RWPE1 (cell line): ENCODE measurements at places on chromosomes 12 and 14.

GRCh38 chr12:71195338-71195896 is 37.6 kb upstream of the TSPAN8 start:
- DNase-seq: no peak

DNA sequence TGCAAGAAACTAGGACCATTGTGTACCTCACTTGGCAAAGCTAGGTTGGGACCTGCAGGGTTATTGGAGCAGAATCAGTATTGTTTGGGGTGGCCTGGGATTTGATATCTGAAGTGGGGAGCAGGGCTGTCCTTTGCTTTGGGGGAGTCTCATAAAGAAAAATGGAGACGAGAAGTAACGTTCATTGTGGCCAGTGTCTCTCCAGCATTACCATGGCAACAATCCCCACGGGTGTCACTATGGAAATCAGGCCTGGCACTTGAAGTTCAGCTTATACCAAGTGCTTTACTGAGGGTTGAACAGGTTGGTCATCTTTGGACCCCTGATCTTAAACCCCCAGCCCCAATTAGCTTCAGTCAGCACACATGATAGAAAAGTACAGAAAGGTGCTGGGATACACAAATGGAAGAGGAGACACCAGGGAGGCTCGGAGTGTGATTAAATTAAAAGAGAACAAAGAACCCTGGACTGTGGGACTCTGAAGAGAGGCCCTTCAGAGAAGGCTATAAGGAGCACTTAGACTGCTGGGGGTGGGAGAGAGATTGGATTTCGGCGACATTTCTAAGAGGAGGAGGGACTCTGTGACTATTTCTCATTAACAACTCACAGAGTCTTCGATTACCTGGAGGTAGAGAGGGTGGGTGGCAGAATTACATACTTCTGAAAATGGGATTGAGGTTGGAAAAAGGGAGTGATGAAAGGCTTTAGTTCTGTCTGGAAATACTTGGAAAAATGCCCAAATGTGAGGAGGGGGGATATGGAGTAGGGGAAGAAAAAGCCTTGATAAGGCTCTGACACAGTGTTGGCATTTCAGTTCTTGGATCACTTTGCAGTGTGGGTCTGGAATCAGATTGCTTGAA is 3.7 kb downstream of the KIF5A start:
- DNase-seq: no peak

- DNase-seq: no peak
Measured at GRCh38 chr12:14621826-14622225, 54.1 kb upstream of the PLBD1 start.

DNA sequence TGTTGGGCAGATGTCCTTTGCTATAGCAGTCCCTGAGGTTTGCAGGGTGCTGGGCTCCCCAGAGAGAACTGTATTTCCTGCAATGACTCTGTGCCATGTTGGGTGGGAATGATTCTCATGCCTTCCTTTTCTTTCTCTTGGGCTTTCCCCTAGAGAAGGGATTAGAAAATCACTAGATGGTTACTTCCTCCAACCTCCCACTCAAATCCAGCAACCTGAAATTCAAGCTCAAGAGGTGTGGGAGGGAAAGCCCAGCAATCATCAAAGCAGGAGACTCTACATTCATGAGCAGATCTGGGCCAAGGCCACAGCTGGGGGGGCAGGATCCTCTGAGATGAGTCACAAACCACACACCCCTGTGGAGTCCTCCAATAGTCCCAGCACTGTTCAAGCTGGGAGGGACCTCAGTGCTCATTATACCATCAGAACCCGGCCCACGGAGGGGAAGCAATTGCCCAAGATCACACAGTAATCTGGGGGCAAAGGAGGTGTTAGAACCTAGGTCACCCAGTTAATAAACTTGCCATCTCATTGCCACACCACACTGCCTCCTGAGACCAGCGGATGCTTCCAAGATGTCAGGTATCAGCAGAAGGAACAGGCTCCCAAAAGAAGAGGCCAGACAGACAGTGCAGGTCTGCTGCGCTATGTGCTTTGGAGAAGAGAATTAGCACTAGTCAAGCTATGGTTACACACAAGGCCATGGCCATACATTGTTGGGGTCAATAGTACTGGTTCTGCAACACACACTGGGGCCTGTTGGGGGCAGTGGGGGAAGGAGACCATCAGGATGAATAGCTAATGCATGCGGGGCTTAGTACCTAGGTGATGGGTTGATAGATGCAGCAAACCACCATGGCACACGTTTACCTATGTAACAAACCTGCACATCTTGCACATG is 65.7 kb downstream of the TTC9 start:
- DNase-seq: peak; percentile 67

- no peak for DNase-seq
Measured at GRCh38 chr12:53816360-53817020, 64.7 kb upstream of the CISTR start.

- DNase-seq: no peak
Measured at GRCh38 chr12:69231479-69231878, 7.9 kb upstream of the CPSF6 start.

GRCh38 chr12:97967831-97968230 is 505.2 kb downstream of the RMST start:
- no peak for DNase-seq

DNA sequence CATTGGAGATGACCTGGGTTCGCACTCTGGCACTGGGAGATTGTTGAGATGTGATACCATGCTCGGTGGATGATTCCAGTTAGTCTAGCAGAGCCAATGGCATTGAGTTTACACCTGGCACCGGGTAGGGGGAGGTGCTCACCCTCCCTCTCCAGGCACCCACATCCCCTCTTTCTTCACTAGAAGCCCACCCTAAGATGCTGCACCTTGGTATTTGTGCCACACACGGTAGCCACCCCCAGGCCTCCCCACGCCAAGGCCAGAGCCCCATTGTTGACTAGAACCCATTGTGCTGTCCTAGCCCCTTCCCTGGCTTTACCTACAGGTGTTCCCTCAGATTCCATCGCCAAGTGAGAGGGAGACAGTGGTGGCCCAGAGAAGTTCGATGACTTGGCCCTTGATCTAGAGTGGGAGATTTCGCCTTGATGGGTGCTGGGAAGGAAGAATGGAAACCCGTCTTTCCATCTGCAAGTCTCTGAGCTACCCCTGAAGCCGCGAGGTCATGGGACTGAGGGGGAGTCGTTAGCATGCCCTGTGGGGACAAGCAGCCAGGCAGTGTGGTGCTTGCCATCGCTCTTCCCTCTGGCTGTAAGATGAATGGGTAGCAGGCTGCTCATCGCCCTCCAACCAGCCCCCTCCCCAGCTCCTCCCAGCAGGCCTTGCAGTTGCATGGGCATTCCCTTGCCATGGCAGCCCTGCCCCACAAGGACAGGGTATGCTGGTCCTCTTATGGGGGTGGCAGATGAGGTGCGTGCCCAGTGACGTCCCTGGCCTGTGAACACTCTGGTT is 8.7 kb downstream of the CCND2 start:
- no peak for DNase-seq

- DNase-seq: no peak
Measured at GRCh38 chr12:119235197-119235751, 56.5 kb downstream of the HSPB8 start.

- no peak for DNase-seq
Measured at GRCh38 chr14:29111554-29111953, 345.0 kb downstream of the FOXG1 start.

GRCh38 chr14:33127531-33127930 is 188.9 kb downstream of the NPAS3 start:
- DNase-seq: peak; percentile 13

DNA sequence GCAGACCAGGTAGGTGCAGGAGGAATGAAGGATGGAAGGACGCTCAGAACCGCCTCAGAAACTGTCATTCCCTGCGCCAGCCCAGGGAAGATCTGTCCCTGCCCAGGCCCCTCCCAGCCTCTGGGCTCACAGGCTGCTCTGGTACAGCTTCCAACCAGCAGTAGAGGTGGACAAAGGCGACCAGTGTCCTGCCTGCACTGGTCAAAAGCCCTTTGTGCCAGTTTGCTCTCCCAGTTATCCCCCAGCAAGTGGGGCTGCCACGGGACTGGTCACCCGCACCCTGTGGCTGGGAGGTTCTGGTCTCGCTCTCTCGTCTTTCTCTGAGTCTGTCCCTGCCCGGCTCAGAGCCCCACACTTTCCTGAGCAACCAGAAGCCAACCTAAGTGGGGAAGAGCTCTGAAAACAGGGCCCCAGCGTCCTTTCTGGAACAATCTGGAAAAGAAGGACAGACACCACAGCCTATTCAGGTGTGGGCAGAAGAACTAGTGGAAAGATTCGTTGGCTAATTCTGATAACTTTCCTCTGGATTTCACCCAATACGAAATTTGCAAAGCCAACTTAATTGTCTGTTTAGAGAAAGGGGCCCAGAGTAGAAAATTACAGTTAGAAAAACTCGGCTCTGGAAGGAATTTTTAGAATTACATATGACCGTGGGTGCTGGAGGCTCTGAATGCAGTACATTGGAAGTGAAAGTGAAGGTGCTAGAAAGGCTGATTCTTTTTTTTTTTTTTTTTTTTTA is 21.7 kb downstream of the SNRNP35 start:
- DNase-seq: no peak

GRCh38 chr14:22791301-22791700 is 23.9 kb downstream of the SLC7A7 start:
- peak; percentile 43 for DNase-seq

DNA sequence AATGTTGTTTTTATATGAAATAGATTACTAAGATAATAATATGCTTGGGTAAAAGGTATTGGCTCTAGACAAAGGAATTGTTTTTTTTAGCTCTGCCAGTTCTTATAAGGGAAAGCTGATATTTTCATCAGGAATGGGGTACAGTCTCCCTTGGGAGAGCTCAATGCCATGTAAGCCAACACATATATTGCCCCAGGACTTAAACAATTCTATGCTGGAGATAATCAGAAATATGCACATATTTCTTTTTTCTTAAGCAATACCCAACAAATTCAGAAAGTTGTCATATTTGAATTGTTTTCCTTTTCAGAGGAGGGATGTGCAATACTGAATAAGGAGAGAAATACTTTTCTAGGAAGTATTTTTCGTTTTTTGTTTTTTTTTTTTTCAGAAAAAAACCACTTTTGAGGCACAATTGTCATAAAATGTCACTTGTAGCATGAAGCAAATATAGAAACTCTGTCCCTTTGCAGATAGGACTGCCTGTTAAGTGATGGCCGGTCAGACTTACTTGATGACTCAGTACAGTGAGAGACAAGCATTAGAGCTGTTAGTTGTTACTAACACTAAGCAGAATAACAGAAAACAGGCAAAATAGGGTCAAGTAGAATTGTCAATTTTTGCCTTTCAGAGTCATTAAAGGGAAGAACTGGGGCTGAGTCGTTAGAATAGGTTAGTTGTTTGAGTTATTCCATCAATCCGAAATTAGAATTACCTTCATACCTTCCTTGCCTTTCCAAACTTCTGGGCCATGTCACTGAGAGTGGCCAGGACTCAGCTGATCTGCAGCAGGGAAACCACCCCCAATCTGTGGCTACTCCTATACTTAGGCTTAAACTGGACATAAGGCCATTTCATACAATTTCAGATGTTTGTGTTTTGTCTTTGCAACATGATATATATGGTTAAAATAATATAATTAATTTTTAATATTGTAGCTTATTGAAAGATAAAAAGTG is 168.1 kb downstream of the SLC38A4 start:
- DNase-seq: no peak

- no peak for DNase-seq
Measured at GRCh38 chr12:118870551-118870950, 110.8 kb upstream of the SRRM4 start.

- no peak for DNase-seq
Measured at GRCh38 chr12:49534731-49535278, 4.0 kb upstream of the KCNH3 start.

- peak; percentile 26 for DNase-seq
Measured at GRCh38 chr14:53670701-53671100, 285.9 kb downstream of the BMP4 start.

- no peak for DNase-seq
Measured at GRCh38 chr12:28424965-28425364, 234.7 kb downstream of the CCDC91 start.

GRCh38 chr14:24670594-24670993 is 36.6 kb upstream of the GZMB start:
- no peak for DNase-seq

GRCh38 chr12:86663716-86664115 is 407.5 kb upstream of the MGAT4C start:
- DNase-seq: no peak

GRCh38 chr12:128808651-128809050 is 15.1 kb downstream of the SLC15A4 start:
- DNase-seq: no peak

GRCh38 chr14:66442953-66443571 is 43.1 kb upstream of the CCDC196 start:
- no peak for DNase-seq

DNA sequence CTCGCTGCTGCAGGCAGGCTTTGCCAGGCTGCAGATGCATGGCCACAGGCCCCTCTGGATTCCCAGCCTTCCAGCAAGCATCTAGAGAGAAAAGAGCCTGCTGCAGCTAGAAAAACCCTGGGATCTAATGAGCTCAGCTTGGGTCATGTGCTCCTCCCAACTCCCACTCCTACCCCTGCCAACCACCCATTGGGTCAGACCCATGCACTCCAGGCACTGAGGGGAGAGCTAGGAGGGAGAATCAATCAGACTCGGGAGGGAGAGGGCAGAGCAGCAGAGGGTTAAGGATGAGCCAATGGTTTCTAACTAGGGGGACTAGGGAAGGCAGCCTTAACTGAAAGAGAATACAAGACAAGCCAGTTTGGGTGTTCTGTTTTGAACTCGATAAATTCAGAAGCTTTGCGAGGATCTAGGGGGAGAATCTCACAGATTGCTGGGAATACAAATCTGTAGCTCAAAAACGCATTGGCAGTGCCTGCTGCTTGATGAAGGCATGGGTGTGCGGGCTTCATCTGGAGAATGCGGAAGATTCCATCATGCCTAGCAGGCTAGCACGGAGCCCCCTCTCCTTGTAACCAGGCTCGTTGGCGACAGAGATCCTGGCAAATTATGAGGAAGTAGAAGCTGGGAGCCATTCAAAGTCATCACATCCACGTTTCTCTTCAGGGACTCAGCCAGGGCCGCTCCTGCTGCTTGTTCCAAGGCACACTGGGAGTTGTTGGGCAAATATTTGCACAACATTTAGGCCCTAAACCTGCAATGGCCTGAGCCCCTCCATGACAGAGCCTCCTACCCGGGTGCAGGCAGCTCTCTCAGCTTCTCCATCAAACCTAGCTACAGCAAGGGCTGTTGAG is 56.4 kb downstream of the VCPKMT start:
- DNase-seq: no peak

DNA sequence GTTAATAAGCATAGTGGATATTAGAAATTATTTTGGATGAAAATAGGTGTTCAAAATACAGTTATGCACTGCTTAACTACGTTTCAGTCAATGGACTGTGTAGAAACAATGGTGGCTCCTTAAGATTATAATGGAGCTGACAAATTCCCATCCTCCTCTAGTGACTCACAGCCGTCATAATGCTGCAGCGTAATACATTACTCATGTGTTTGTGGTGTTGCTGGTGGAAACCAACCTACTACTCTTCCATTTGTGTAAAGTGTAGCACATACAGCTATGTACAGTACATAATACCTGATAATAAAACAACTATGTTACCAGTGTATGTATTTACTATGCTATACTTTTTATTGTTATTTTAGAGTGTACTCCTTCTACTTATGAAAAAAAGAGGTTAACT is 111.2 kb upstream of the TMCC3 start:
- DNase-seq: peak; percentile 84

- no peak for DNase-seq
Measured at GRCh38 chr12:84889818-84890217, 22.8 kb downstream of the SLC6A15 start.
